ENCODE measurements at places on chromosomes 7 and 10.
A peak's percentile ranks its signal among the peaks of the same experiment; 100 is the strongest.

DNA sequence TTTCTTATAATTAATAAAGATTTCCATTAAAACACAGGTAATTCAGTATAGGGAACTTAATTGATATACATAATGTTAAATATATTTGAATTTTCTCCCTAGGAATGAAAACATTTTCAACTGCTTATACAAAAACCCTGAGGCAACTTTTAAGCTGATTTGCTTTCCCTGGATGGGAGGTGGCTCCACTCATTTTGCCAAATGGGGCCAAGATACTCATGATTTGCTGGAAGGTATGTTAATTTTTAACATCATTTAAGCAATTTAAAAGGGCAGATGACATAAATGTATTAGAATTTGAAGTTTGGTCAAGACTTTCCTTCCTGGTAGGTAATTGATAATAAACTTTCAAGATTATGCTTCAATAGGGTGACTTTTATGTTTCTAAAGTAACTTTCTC is 5.8 kb downstream of the OLAH start:
- no peak for DNase-seq

DNA sequence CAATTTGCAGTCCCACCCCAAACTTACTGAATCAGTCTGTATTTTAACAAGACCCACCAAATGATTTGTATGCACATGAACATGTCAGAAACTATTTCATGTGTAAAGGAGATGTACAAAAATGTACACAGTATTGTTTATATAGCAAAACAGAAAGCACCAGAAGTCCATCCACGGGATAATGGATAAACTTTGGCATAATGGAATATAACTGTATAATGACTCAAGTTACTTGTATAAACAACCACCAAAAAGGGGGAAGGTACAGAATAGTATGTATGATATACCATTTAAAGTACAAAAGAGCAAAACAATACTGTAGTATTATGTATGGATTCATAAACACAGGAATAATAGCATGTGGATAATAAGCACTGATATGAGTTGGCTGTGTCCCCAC is 22.4 kb downstream of the NUP42 start:
- DNase-seq, result no peak

- no peak for DNase-seq
These were observed 125.3 kb upstream of the SGCE start for GRCh38 chr7:94781236-94781635.

DNA sequence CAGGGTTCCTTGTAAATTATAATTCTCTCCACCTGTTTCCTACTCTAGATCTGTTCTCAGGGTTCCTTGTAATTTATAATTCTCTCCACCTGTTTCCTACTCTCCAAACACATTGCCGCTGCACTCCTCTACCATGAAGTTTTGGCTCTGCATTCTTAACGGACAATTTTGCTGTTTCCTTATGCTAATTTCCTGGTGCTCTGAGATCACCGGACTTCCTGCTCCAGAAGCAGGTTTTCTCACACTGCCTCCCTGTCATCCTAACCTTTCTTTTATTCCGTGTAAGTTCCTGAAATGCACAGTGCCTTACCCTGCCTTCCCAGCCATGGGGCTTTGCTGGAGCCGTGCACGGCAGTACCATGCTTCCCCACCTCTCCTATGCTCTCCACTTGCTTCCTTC is 256.8 kb downstream of the PLXNA4 start:
- DNase-seq, result no peak

- DNase-seq, result no peak
These were observed 253.7 kb upstream of the SORCS1 start for GRCh38 chr10:107418085-107418806.

- DNase-seq, result no peak
These were observed 12.2 kb downstream of the PRKCQ start for GRCh38 chr10:6567884-6568283.

DNA sequence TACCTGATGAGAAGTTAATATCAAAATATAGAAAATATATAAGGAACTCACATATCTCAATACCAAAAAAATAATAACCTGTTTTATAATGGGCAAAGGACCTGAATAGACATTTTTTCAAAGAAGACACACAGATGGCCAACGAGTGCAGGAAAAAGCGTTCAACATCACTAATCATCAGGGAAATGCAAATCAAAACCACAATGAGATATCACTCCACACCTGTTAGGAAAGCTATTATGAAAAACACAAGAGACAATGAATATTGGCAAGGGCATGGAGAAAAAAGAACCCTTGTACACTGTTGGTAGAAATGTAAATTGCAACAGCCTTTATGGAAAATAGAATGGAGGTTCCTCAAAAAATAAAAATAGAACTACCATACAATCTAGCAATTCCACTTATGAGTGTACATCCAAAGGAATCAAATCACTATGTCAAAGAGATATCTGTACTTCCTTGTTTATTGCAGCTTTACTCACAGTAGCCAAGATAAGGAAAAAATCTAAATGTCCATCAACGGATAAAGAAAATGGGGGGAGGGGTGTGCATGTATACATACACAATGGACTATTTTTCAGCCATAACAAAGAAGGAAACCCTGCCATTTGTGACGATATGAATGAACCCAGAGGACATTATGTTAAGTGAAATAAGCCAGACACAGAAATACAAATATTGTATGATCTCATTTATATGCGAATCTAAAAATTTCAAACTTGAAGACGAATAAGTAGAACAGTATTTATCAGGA is 3.6 kb upstream of the ALOX5 start:
- no peak for DNase-seq

- no peak for DNase-seq
These were observed 329.4 kb downstream of the TFEC start for GRCh38 chr7:115701141-115701540.

- no peak for DNase-seq
These were observed 110.2 kb downstream of the ELAPOR2 start for GRCh38 chr7:86949052-86949778.

- DNase-seq, result no peak
These were observed 48.5 kb upstream of the NXPH1 start for GRCh38 chr7:8384901-8385300.

GRCh38 chr10:97687785-97688781 is 1.0 kb upstream of the AVPI1 start:
- no peak for DNase-seq

GRCh38 chr10:133141958-133142340 is 18.1 kb upstream of the KNDC1 start:
- DNase-seq, result no peak

- peak; percentile 61 for DNase-seq
These were observed 1.8 kb downstream of the LAMB1 start for GRCh38 chr7:108000875-108001763.

DNA sequence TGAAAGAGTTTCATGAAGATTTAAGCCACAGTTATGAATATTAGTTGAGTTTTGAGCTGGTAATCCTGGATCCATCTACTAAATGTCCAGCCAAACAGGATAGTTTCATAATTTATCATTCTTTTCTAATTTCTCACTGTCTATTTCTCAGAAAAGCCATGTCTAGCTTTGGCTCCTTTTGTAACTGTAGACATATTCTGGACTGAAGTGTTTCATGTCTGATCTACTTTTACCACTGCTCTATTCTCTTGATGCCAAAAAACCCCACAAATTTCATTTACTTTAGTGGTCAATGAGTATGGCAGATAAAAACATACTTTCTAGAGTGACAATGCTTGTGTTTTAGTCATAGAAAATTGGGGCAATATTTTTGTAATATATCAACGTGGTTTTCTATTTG is 61.2 kb downstream of the ICA1 start:
- no peak for DNase-seq

GRCh38 chr10:18606051-18606695 is 45.2 kb downstream of the NSUN6 start:
- DNase-seq, result no peak

- DNase-seq, result no peak
These were observed 88.8 kb downstream of the SEMA3C start for GRCh38 chr7:80830010-80830409.

- no peak for DNase-seq
These were observed 218.6 kb downstream of the THSD7A start for GRCh38 chr7:11613292-11613930.

- no peak for DNase-seq
These were observed at the start of gene CAV2 for GRCh38 chr7:116499168-116500077. TSS of gene CAV2 (plus strand) at chr7:116499738. CDS start at chr7:116499782, 44 bp downstream.

- DNase-seq, result no peak
These were observed 28.4 kb downstream of the JMJD1C start for GRCh38 chr10:63437116-63437949.

GRCh38 chr7:105587909-105588635 is 6.8 kb upstream of the EFCAB10 start:
- no peak for DNase-seq

- no peak for DNase-seq
These were observed 75.8 kb downstream of the OR13A1 start for GRCh38 chr10:45239642-45240041.

DNA sequence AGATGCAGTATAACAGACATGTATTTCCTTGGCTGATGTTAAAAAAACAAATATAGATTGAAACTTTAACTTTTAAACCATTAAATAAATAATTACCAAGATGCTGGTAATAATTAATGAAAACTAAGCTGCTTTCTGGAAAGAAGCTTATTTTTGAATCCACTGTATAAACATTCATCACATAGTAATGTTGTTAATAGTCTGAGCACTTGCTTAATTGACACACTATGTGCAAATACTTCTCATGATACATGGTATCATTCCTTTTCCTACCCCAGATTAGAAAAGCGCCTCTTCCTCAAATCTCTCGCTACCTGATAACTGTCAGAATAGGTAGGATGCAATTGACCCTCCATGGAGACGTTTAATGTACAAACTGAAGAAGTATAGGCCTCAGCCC is 15.0 kb upstream of the COL28A1 start:
- DNase-seq, result no peak

DNA sequence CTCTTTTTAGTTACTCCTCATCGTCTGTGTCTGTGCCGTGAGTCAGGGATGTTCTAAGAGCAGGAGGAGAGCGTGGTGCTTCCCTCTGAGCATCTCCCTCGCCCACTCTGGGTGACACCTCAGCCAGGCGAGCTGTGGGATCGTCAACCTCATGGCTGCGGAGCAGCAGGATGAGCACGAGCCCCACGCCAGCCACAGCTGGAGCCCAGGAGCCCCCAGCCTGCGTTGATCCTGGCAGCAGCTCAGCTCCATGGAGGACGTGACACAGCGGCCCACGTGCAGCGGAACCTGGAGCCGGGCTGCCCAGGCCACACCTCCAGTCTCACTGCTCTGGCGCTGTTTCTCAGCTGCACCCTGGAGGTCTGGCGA is 512.0 kb downstream of the PTPRN2 start:
- no peak for DNase-seq

GRCh38 chr7:540579-540978 is 20.9 kb upstream of the PDGFA start:
- DNase-seq, result no peak

- no peak for DNase-seq
These were observed 2.2 kb downstream of the RAB18 start for GRCh38 chr10:27506280-27506679.

- DNase-seq, result peak; percentile 35
These were observed 383.2 kb downstream of the TCERG1L start for GRCh38 chr10:130928306-130928705.

DNA sequence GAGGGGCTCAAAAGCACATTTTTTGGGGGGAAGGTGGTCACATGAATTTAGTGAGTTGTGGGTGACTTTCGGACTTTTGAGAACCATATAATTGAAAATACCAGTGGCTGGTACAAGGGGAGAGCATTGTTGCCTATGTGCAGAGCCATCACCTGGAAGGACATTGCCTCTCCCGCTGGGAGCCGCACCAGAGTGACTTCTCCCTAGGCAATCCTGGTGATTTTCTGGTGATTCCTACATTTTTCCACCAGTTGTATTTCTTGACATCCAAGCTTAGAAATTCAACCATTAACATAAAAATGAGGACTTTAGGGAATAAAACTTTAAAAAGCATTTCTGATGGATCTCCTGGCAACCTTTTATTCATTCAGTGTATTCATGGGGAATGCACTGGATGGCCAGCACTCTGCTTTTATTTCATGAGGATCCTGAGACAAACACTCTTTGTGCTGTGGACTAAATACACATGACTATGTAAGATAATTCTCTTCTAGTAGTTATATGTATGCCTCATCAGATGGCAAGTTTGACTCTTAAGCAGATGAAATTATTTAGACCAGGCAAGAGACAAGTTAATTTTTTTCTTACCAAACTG is 41.8 kb upstream of the MKI67 start:
- no peak for DNase-seq

- no peak for DNase-seq
These were observed 201.6 kb upstream of the FZD8 start for GRCh38 chr10:35843524-35844181.

- no peak for DNase-seq
These were observed 121.5 kb downstream of the ITIH5 start for GRCh38 chr10:7545261-7545660.

DNA sequence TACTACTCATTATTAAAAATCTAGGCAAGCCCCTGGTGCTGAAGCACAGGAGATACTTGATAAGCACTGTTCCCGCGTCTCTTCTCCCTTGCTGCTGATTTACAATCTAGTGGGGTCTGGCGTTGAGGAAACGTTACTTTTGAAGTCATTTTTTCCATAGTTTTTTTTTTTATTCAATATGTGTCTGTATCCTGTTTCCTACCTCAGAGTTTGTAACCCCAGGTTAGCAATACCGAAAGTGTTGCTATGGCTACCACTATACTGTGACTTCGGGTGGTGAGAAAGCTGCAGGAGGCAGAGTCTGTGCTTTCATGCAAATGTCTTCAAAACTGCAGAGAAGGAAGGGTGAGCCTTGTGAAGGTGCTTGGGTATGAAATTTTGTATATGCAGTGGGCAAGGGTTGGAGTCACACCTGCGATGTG is 458.8 kb upstream of the GHITM start:
- no peak for DNase-seq

GRCh38 chr7:50412973-50413372 is 37.2 kb downstream of the FIGNL1 start:
- DNase-seq, result no peak

- no peak for DNase-seq
These were observed 64.4 kb downstream of the PTPRE start for GRCh38 chr10:127971101-127971946.

GRCh38 chr10:571688-572451 is 117.6 kb downstream of the DIP2C start:
- DNase-seq, result no peak

- DNase-seq, result no peak
These were observed 134.4 kb upstream of the UNC5B start for GRCh38 chr10:71077796-71078453.

DNA sequence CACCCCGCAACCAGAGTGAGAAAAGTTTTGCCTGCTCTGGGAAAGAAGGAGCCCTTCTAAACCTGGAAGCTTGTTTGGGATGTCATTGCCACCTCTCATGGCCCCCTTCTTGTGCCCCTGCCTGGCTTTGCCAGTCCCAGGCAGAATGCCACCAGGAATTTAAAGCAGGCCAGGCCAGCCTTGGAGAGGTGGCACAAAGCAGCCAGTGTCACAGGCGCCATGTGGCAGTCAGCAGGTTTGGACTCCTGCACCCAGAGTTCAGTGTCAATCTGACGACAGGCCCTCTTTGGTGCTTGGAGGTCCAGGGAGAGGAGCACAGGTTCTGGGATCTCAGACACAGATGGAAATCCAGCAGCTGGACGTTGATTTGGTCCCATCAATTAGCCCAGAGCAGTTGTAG is 12.7 kb downstream of the HK1 start:
- no peak for DNase-seq

GRCh38 chr10:13808556-13809391 is 222.0 kb downstream of the PRPF18 start:
- DNase-seq, result no peak

- no peak for DNase-seq
These were observed 36.9 kb downstream of the TAF3 start for GRCh38 chr10:7855205-7855604.

GRCh38 chr10:51112013-51112412 is 37.7 kb downstream of the PRKG1 start:
- DNase-seq, result no peak
